ENCODE measurements at places on chromosomes 2 and 18.

DNA sequence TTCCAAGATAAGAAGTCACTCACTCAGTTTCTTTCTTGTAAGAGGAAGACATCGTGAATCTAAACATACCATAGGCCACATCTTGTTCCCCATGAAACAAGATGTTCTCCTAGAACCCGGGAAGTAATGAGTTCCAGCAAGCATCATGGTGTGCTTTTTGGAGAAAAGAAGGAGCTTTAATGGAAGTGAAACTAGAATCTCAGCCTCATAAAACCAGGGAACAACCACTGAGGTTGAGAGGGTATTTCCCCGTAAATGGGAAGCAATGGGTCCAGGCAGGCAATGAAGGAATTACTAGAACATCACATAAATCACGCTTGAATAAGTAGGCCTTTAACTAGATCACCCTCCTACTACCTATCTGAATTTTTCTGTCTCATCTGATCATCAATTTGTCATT lies 40.3 kb downstream of the PSTPIP2 start:
- no peak overlapping the region for H3K4me3 ChIP-seq
- no peaks in the 10 kb centered on the region for H3K27me3 ChIP-seq
- H3K4me1 ChIP-seq, result peaks cover 13% of the 10 kb centered on the region
- H3K36me3 ChIP-seq, result no peaks in the 10 kb centered on the region
- H3K27ac ChIP-seq, result no peak overlapping the region

DNA sequence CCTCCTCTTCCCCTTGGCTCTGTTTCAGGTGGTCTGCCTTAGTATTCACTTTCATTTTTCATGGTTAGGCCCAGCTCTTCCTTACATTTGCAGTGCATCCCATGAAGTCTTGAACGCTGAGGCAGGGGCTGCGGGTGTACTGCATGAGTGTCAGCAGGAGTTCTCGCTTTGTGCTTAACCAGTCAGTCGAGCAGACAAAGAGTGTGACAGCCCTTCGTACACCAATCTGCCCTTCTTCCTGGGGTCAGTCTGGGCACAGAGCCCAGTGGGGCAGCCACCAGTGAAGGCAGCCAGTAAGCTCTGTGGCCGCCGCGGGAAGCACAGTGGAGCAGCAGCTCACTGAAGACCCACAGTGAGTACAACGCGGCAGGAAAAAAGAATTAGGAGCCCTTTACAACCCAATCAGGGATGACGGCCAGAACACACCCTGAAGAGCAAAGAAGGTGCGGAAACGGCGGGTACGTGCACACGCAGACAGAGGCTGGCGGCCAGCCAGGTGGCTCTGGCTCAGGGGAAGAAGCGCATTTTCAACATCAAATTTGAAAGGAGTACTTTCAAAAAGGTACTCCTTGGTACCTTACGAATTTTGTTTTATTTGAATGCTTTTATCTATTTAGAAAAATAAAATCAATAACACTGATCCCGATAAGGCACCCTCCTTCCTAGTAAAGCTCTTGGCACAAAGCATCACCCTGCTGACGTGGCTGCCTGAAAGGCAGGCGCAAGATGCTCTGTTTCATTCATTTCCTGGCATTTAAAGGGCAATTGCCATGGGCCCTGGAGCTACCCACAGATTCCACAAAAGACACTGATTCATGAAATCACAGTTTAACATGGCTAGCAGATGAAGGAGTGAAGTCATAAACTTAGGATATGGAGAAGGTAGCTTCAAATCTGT lies 47.0 kb upstream of the SEMA4C start:
- H3K4me3 ChIP-seq, result no peak overlapping the region
- H3K27ac ChIP-seq, result no peak overlapping the region
- DNase-seq, result no peak
- no peaks in the 10 kb centered on the region for H3K27me3 ChIP-seq

DNA sequence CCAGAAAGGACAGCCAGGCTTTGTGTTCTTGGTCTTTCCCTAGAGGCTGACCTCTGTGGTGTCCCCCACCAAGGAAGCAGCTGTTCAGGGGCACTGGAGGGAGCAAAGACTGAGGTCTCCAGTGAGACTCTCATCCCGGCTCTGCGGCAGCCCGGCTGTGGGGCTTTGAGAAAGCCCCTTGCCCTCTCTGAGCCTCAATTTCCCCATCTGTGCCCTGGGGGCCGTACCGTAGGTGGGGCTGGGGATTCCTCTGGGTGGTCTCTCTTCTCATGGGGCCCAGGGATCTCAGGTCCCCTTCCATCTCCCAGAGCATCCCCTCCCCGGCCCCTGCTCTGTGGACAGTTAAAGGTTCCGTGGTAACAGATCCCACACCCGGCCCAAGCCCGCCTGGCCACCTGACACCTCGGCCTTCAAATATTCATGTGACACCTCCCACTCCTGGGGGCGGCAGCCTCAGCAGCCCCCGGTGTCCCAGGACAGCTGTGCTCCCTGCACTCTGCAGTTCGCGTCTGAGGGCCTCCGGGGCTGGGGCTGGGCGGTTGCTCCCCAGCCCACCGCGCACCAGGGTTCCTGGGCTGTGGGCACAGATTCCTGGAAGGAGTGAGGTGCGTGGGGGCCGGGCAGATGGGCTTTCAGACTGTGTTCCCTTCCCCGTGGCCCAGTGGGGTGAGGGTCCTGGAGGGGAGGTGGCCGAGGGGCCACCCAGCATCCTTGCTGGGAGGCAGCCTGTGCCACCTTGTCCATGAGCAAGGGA lies 15.1 kb upstream of the KLHL30 start:
- H3K27me3 ChIP-seq, result peaks cover 33% of the 10 kb centered on the region
- no peaks in the 10 kb centered on the region for H3K36me3 ChIP-seq
- no peak overlapping the region for H3K27ac ChIP-seq
- no peak for DNase-seq

DNA sequence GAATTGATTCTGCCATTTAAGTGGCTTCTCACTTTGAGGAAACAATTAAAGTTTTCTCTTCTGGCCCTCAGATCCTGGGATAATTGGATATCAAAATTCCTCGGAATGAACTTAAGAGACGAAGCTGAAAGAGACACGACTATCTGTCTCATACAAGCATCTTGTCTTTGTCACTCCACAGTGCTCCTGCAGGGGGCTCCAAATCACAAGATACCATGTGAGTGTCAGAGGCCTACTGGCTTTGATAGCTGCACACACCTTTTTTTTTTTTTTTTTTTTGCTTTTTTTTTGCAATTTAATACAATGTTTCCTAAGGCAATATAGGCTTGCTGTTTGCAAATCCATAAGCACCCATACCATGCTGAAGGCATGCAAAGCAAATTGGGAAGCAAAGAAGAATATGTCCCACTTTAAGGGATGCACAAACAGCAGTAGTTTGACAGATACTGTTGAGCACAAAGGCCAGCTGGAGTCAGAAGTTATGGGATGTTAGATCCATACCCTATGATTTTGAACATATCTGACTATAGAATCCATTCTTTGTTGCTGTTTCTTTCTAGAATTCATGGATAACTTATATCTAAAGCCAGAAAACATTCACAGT lies 109.0 kb upstream of the CBLN2 start:
- DNase-seq, result no peak
- no peak overlapping the region for H3K27ac ChIP-seq
- H3K27me3 ChIP-seq, result no peaks in the 10 kb centered on the region

DNA sequence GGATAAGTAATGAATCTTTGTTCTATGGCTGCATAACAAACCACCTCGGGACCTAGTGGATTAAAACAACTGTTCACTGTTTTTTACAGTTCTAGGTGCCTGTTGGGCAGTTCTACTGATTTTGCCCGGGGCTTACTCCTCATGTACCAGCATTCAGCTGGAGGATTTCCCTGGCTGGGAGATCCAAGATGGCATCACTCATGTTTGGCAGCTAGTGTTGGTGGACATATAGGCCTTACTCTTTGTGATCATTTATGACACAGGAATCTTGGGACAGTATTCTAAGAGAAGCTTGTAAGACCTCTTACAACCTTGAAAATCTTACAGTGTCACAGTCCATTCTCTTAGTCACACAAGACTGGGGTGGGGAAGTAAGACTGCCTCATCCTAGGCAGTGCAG lies 4.6 kb downstream of the MARCHF7 start:
- no peaks in the 10 kb centered on the region for H3K27me3 ChIP-seq
- peaks cover 22% of the 10 kb centered on the region for H3K36me3 ChIP-seq
- H3K4me3 ChIP-seq, result no peak overlapping the region
- DNase-seq, result no peak
- peaks cover 60% of the 10 kb centered on the region for H3K4me1 ChIP-seq

DNA sequence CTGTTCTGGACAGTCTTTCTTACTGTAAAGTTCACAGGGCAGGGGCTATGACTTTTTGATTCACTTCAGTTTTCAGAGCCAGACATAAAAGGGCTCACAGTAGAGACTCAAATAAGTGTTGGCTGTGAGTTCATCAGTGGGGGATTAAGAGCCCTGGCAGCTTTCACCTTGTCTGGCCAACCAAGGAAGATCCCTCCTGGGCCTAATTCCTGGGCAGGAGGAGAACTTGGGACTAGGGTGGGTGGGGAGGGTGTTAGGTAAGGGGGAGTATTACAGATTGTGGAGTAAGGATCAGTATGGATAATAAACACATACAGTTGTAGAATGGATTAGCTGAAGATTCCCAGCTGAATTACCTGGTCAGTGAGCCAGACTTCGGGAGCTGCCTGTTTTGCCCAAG lies 904 bp upstream of the SFXN5 start:
- peaks cover 11% of the 10 kb centered on the region for H3K36me3 ChIP-seq
- peaks cover 35% of the 10 kb centered on the region for H3K4me1 ChIP-seq
- H3K27ac ChIP-seq, result peak overlapping the region; percentile 14
- no peak for DNase-seq

DNA sequence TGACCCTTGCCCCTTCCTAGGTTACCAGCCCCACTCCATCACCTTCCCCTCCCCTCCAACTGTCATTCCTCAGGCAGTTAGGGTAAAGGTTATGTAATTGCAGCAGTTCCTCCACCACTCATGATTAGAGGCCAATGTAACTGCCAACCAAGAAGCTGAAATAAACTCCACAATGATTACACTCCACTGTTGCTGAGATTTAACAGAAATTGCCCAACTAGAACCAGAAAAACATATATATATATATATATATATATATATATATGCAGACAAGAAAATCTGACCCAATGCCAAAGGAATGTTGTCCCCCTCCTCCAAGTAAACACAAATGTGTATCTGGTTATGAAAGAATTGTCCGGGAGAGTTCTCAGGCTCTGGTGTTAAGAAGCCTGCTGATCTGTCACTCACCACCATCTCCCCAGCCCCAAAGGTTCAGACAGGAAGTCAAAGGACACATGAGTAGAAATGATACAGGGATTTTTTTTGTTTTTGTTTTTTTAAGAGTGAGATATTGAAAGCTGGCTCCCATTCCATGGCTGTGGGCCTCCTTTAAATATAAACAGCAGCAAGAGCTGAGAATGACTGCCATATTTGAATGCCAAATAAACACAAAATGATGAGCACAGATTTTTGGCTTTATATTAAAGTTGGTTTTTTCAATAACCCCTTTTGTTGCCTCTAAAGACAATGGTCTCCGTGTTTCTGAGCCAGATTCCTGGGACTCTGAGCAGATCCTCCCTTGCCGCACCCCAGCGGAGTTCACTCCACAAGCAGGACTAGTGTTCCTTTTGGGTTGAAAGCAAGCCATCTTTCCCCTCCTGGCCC lies 127.2 kb upstream of the MAPRE2 start:
- H3K27ac ChIP-seq, result no peak overlapping the region
- H3K4me3 ChIP-seq, result no peak overlapping the region
- no peak for DNase-seq
- no peaks in the 10 kb centered on the region for H3K36me3 ChIP-seq

DNA sequence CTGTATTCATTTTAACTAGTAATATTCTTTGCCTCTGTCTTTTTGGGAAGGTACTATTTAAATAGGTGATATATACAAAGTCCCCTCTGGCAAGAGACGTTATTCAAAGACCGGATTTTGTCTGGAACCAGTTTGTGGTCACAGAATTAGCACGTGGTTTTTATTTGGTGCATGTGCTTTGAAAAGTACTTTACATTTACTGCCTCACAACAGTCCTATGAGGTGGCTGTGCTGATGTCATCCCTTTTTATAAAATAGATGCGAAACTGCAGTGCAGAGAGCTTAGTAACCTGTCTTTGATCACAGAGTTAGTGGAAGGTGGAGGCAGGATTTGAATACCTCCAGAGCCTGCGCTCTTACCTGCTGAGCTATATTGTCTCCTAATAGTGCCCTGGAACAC lies 4.0 kb downstream of the LPIN1 start:
- H3K4me1 ChIP-seq, result peaks cover 87% of the 10 kb centered on the region
- H3K27ac ChIP-seq, result peak overlapping the region; percentile 83
- H3K27me3 ChIP-seq, result no peaks in the 10 kb centered on the region
- H3K4me3 ChIP-seq, result no peak overlapping the region
- DNase-seq, result no peak

- H3K36me3 ChIP-seq, result no peaks in the 10 kb centered on the region
- no peak for DNase-seq
- no peak overlapping the region for H3K4me3 ChIP-seq
- no peaks in the 10 kb centered on the region for H3K27me3 ChIP-seq
- H3K4me1 ChIP-seq, result peaks cover 5% of the 10 kb centered on the region
Measured at GRCh38 chr2:236882930-236883329, 202.8 kb upstream of the COPS8 start.

DNA sequence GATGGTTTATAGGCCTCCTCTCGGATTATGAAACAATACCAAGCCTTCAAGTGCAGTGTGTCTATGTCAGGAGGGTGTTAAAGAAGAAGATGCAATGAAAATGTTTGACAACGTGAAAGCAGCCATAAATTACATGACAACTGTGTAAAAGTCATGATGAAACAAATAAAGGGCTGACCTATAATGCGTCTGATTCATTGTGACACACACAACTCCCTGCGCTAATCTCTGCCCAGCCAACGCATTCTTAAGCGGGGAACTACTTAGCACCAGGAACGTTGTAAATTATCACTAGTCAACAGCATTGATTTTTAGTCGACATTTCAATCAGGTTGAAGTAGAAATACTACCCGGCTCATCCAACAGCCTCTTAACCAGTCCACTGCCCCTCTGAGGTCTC lies 26.8 kb downstream of the BCL11A start:
- peaks cover 15% of the 10 kb centered on the region for H3K27me3 ChIP-seq
- no peak overlapping the region for H3K4me3 ChIP-seq
- peaks cover 41% of the 10 kb centered on the region for H3K4me1 ChIP-seq
- no peak for DNase-seq

GRCh38 chr18:2223449-2223848 lies 347.9 kb downstream of the METTL4 start:
- H3K27me3 ChIP-seq, result no peaks in the 10 kb centered on the region
- H3K4me3 ChIP-seq, result no peak overlapping the region
- H3K27ac ChIP-seq, result no peak overlapping the region
- H3K36me3 ChIP-seq, result no peaks in the 10 kb centered on the region

GRCh38 chr2:71906357-71906973 lies 241.2 kb downstream of the CYP26B1 start:
- peaks cover 22% of the 10 kb centered on the region for H3K27me3 ChIP-seq
- H3K27ac ChIP-seq, result no peak overlapping the region
- peak; percentile 4 for DNase-seq
- no peak overlapping the region for H3K4me3 ChIP-seq
- no peaks in the 10 kb centered on the region for H3K4me1 ChIP-seq
- no peaks in the 10 kb centered on the region for H3K36me3 ChIP-seq

GRCh38 chr2:112159454-112159921 lies 21.3 kb downstream of the FBLN7 start:
- no peaks in the 10 kb centered on the region for H3K36me3 ChIP-seq
- H3K4me1 ChIP-seq, result peaks cover 5% of the 10 kb centered on the region
- no peak overlapping the region for H3K4me3 ChIP-seq
- H3K27me3 ChIP-seq, result no peaks in the 10 kb centered on the region
